Peyer's patch (tissue), 4 donors: ENCODE measurements at places on chromosomes 1 and 21. TPM values are rescaled to one million over a fixed set of nuclear protein-coding genes. Genes with fewer than 3 reads are reported as not detected.

Gene MYOG
- total RNA-seq, result not detected

Gene WNT3A
- not detected for total RNA-seq

Gene ST6GALNAC3
- 3.5 TPM for total RNA-seq

Gene HMGN1
- 74.2 TPM for total RNA-seq

Gene ADCY10
- 4.9 TPM for total RNA-seq

Gene NDUFS2
- 157 TPM for total RNA-seq

Gene PERM1
- not detected for total RNA-seq

Gene TNNI3K
- not detected for total RNA-seq
